HS-27A (cell line): ENCODE measurements at places on chromosomes 5 and 9.

- no peak for DNase-seq
Measured at GRCh38 chr5:55492449-55492848, 42.3 kb downstream of the PLPP1 start.

DNA sequence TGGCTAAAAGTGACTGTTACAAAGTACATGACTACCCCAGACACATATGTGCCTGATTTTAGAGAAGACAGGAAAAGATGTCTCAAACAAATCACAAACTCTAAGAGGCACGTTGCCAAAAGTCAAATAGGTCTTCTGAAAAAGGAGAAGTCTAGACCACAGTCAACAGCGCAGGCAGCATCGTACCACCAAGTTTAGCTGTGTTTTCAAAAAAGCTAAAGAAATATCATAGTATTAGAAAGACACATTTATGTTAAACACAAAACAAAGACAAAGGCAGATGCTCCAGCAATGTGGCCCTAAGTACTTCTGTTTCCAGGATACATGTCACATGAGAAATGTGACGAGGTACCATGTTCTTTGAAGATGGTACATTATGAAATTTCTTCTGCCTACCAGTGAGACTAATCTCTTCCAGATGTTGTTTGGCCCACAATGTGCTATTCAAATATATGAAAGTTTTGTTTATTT lies 43.5 kb downstream of the LPAR1 start:
- no peak for DNase-seq

GRCh38 chr5:171470420-171470819 lies 51.0 kb downstream of the FGF18 start:
- DNase-seq, result no peak

- no peak for DNase-seq
Measured at GRCh38 chr9:100933656-100934055, 94.9 kb upstream of the PLPPR1 start.

- no peak for DNase-seq
Measured at GRCh38 chr5:71748360-71748759, 29.3 kb downstream of the CARTPT start.

DNA sequence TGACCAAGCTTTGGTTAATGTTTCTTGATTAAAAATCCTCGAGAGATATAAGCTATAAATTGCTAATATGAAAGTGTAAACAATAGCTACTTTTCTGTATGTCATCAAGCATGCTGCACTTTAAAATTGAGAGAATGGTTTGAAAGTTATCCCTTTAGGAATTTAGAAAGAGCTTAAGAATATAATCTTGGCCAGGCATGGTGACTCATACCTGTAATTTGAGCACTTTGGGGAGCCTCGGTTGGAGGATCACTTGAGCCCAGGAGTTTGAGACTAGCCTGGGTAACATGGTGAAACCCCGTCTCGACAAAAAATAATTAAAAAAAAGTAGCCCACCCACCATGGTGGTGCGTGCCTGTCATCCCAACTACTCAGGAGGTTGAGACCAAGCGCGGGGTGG lies 12.2 kb upstream of the MROH2B start:
- no peak for DNase-seq

DNA sequence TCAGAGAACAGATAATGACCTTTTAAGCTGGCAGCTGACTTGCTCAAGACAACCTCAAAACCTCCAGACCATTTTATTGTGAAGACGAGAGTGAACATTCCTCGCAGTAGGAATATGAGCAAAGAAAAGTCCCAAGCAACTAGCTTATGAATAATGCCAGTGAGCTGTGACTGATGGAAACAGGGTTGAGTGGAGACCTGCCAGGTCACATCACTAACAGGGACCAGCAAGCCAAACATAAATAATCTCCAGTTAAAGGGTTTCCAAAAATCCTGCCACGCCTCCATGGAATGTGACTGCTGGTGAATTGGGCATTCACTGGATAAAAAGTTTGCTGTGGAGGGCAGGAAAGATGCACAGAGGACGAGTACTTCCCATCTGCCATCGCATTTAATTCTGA lies 185.4 kb downstream of the CRB2 start:
- no peak for DNase-seq
